NCI-H748 treated with DMSO at 0.1 percent for 48 hours (cell line): ENCODE measurements at places on chromosomes 12 and 14.

DNA sequence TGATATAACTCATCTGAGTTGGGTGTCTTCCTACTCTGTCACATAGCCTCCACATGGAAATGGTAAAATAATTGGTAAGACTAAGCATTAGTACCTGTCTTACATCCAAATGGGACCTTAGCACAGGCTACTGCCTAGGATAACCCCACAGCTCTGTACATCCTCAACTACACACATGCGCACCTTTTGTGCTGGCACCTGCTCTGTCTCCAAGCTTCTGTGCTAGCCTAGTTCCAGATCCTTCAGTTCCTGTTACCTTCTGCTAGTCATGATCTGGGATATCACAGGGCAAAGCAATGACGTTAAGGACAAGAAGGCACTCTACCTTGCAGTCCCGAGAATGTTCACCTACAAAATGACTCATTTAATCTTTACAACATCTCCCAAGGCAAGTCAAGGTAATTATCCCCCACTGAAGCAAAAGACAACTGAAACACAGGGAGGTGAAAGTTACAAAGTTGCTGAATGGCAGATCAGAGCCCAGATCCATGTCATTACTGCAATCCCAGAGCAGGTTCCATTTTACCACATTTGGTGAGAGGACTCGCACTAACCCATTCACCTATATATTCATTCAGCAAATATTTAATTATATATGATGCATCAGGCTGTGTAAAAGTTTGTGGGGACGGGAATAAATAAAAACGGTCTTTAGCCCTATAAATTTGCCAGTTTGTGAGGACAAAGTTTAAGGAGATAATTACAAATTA, 61.7 kb downstream of the PPM1H start:
- DNase-seq: no peak

- peak; percentile 13 for DNase-seq
Observed at GRCh38 chr12:55932551-55932910, 1.6 kb downstream of the DGKA start.

- DNase-seq: no peak
Observed at GRCh38 chr12:104115587-104115975, 22.4 kb downstream of the NFYB start.

- no peak for DNase-seq
Observed at GRCh38 chr12:66555113-66555512, 123.8 kb downstream of the GRIP1 start.

DNA sequence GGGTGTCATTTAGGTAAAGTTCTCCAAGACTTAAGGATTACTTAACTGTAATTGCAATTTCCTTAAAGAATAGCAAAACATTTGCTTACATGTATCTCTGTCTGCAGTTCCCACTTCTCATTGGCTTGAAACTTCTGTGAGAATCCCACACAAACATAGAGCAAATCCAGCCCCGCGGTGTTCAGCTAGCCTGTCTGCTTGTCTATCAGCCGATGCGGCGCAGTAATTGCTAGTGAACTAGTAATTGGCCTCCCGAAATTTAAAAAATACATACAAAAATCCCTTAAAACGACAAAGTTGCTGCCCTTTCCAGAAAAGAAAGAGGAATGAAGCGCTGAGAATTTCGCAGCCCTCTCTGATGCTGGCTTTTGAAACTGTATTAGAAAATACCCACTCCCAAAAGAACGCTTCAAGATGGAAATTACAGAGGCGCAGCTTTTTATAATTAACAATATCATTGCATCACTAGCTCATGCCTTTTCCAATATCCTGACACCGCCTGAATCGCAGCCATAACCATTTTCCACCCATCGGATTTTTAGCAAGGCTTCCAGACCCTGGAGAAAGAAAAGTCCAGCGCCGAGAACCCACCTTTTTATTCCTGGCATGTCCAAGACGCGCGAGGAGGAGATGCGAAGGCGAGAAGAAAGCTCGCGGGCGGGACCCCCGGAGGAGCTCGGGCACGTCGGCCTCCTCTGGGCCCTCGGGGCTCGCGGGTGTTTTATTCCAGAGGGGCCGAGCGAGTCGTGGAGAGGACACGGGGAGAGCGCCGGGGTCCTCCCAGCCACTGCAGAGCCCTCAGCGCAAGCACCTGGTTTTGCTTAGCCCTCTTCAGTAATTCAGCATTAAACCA, 646 bp downstream of the FBLN5 start:
- DNase-seq: no peak

- no peak for DNase-seq
Observed at GRCh38 chr12:120708651-120709050, 1.6 kb upstream of the UNC119B start.

DNA sequence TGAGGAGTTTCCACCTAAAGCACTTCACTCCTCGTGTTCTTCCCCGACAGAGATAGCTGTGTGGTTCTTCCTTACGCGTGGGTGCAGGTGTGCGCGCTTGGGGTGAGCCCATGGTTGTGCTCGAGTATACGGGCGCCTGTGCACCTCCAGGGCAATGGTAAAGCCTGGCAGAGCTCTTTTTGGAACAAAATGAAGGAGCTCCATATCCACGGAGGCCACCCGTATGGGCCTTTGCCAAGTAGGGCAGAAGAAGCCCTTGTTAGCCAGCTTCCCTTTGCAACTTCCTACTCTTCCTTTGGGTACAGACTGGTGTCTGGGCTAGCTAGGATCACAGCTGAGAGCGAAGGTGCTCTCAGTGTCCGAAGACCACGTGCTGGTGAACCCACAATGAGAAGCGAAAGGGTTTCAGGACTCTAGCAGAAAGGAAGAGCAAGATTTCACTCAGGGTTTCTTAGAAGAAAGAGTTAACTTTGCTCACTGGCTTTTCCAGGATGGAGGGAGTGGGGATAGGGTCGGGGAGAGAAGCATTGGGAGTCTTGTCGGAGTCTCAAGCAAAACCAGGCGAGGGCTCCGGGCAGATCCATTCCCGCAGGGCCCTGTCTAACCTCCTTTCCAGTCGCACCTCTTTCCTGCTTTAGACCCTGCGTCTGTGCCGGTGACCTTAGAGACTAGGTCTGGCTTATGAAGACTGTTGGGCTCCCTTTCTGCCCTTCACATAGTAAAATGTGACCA, 960 bp upstream of the LRFN5 start:
- peak; percentile 34 for DNase-seq

- no peak for DNase-seq
Observed at GRCh38 chr14:90605430-90605829, 208.6 kb downstream of the CALM1 start.

- no peak for DNase-seq
Observed at GRCh38 chr14:59699442-59699841, 122.8 kb upstream of the CCDC175 start.

DNA sequence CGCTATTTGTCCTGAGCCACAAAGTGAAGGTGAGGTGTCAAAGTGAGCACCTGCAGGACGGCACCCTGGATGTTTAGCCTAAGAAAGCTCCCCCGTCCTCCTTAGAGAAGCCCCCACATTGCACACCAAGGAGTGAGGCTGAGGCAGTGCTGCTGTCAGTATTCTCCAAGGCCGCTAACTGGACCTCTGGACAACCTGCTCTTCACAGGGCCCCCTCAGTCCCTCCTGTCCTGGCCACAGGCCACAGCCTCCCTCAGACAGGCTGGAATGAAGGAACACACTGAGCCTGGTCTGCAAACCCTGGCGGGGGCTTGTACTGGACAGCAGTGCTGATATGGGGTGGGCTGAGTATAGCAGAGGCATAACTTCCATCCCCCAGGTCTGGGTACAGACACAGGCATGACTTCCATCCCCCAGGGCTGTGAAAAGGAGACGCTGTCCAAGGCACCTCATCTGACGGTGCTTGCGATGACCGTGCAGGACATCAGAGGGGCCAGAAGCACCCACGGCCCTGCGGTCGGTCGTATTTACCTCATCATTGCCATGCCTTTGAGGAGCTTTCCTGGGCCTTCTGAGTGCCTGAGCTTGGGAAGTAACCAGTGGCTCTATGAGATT, 82.4 kb upstream of the DIO3 start:
- DNase-seq: no peak

DNA sequence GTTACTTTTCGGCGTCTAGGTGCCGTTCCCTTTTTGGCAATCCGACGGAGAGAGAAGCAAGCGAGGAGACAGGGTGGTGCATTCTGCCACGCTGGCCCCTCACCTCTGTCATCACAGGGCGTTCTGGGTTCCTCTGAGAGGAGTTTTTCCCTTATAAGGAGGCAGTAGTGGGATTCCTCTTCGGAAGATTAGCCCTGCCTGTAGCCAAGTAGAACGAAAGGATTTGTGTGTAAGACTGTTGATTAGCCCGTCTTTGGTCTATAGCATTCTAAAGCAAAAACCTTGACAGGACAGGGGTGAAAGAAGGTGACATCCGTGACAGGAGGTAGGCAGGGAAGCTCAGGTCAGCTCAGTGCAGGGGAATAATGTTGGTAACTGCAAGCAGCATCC, 9.1 kb upstream of the NEMF start:
- DNase-seq: peak; percentile 30

- DNase-seq: peak; percentile 41
Observed at GRCh38 chr12:19967431-19967830, 400.9 kb upstream of the PDE3A start.

- DNase-seq: peak; percentile 91
Observed at GRCh38 chr12:109310247-109311125, 1.4 kb upstream of the FOXN4 start.

DNA sequence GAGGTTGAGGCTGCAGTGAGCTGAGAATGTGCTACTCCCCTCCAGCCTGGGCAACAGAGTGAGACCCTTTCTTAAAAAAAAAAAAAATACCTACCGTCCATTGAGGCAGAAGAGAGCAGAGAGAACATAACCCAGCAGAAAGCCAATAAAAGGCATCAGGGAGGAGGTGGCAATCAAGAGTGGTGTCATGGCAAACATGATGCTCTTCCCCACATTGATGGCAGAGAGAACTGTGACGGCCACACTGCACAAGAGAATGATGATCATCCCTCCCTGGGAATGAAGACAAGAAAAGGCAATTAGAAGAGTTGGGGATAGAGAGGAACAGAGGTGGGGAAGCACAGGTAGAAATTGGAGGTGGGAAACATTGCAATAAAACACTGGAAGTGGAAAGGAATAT, 12.1 kb downstream of the SRSF5 start:
- no peak for DNase-seq

DNA sequence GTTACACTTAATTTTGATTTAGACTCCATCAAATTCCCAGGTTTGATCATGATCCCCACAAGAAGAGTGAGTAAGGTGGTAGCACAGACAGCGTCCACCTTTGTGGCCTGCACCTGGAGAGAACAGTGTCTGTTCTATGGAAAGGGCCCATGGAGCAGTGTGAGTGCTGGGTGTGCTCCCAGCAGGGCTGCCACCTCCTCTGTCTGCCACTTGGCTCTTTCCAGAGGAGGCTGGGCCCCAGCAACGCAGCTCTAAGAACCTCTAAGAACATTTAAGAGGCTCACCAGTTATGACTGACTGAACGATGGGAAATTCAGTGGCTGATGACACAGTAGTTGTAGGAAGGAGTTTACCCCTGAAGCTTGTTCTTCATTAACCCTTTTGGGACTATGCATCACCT, 17.3 kb downstream of the VDR start:
- DNase-seq: no peak

DNA sequence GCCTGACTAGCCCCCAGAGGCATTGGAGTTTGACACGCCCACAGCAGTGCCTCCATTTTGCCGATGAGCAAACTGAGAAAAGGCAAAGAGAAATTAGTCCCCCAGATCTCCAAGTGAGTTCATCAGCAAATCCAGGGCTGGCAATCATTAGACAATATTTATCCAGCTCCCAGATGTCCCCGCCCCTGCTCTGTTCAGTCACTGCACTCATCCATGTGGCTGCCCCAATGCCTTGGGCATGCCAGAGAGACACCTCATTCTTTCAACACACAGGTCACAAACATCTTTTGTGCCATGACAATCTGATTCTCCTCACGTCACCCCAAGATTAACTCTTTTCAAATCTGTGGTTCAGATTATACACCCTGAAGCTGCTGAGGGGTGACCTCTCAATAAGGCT, 43.5 kb downstream of the DPF3 start:
- DNase-seq: no peak

GRCh38 chr14:104551851-104552737, 27.5 kb upstream of the C14orf180 start:
- DNase-seq: no peak

GRCh38 chr12:12837025-12837812, 24.1 kb downstream of the DDX47 start:
- no peak for DNase-seq

- no peak for DNase-seq
Observed at GRCh38 chr14:91065266-91065665, 4.8 kb upstream of the RPS6KA5 start.

GRCh38 chr12:6820166-6820565, 1.5 kb upstream of the GPR162 start:
- no peak for DNase-seq

DNA sequence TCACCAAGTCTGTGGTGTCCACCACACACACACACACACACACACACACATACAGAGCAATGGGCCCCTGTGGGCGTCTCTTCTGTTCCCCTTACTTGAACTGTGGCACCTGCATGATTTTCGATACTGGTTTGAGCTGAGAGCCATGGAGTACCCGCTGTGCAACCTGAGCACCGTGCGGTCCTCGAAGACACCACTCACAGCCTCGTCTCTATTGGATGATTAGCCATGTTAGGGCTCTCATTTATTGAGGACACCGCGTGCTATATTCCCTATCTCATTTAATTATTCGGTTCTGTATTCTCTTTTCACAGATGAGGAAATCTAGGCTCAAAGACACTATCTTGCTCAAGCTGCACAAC, 623 bp upstream of the C14orf132 start:
- DNase-seq: peak; percentile 70
